ENCODE measurements at places on chromosomes 6 and 20. TPM values are rescaled to one million over a fixed set of nuclear protein-coding genes. Genes with fewer than 3 reads are reported as not detected.

GRCh38 chr20:46640044-46640443 is 11.2 kb downstream of the SLC13A3 start:
- no peak for DNase-seq

GRCh38 chr6:100459592-100460184 is 5.0 kb downstream of the SIM1 start:
- no peak for DNase-seq

DNA sequence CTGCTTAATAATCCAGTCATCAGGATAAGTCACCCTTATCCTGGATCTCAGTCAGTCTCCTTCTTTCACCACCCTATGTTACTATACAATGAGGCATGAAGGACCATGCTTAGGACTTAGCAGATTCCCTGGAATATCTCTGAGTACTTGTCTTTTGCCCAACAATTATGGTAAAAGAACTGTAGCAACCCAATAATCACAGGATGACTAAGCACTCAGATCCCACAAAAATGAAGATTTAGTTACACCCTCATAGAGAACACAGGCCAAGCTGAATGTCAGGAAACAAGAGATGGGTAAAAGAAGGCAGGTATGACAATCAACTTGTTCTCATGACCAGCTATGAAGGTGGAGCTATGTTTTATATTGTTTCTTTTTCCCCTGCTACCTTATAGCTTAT is 91.4 kb downstream of the EDN1 start:
- DNase-seq = no peak

- no peak for DNase-seq
Measured at GRCh38 chr20:24096264-24096663, 107.7 kb upstream of the GGTLC1 start.

DNA sequence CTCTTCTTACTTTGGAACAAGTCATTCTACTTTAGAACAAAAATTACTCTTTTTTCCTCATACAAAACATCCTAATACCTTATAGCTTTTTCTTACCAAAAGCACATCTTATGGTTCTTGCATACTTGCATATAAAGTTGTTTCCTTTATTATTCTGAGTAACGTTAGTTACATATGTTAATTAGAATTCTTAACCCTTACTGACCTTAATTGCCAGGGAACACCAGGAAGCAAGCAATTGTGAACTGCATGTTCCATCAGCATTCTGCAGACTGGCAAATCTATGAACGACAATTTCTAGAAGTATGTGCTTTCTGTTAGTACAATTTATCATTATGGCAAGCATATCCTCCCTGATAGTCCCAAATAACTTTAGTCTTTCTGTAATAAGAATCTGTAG is 831.0 kb downstream of the C6orf118 start:
- DNase-seq = no peak

- DNase-seq = no peak
Measured at GRCh38 chr20:13286052-13286451, 65.0 kb downstream of the ISM1 start.

GRCh38 chr20:52869698-52870501 is 102.3 kb upstream of the TSHZ2 start:
- no peak for DNase-seq

DNA sequence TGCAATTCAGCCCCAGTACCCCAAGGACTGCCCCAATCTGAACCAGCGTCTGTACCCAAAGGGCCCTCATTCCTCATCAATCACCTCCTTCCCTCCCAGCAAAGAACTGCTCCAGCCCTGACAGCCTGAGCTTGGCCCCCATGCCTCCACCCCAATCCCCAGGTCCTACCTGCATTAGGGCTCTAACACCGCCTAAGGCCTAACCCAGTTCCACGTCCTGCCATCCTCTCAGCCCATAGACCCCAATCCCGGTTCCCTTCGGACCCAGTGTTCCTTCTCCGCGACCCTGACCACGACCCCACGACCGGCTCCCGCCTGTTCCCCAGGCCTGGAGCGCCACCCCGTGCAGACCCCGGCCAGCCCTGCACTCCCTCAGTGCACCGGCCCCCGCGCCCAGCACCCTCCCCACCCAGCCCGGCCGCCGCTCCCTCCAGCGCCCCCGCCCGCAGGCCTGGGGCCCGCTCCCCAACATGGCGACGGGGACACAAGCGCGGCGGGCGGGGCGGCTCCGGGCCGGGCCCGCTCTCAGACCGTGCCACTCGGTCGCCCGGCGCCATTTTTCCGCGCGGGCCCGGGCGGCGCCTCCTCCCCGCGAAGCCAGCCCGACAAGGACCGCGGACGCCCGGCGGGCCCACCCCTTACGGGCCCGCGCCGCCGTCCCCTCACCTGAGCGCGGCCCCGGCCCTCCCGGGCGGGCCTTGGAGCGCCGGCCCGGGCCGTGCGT is 483 bp downstream of the NCOA6 start:
- DNase-seq = peak; percentile 64

DNA sequence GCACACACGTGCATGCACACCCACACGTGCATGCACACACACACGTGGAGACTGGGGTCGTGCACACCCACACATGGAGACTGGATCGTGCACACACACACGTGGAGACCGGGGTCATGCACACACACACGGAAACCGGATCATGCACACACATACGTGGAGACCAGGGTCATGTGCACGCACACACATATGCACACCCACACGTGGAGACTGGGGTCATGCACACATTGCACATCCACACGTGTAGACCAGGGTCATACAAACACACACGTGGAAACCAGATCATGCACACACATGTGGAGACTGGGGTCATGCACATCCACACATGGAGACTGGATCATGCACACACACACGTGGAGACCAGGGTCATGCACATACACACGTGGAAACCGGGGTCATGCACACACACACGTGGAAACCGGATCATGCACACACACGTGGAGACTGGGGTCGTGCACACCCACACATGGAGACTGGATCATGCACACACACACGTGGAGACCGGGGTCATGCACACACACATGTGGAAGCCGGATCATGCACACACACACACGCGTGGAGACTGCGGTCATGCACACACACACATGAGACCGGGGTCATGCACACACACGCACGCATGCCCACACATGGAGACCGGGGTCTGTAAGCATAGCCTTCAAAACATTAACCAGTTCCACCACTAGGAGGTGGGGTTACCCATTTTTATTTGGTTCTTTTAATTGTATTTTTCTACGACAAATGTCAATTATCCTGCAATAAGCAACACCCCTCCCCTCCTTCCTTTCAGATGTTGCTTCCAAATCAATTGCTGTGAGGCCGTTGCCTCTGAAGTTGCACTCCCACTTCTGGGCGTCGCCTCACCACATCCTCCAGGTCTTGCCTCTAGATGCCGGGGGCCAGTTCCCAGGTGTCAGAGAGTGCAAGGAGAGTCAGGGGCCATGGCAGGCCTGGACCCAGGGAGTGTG is 95.8 kb downstream of the TMEM242 start:
- DNase-seq = peak; percentile 48

- no peak for DNase-seq
Measured at GRCh38 chr6:117034971-117035370, 157.9 kb downstream of the RFX6 start.

DNA sequence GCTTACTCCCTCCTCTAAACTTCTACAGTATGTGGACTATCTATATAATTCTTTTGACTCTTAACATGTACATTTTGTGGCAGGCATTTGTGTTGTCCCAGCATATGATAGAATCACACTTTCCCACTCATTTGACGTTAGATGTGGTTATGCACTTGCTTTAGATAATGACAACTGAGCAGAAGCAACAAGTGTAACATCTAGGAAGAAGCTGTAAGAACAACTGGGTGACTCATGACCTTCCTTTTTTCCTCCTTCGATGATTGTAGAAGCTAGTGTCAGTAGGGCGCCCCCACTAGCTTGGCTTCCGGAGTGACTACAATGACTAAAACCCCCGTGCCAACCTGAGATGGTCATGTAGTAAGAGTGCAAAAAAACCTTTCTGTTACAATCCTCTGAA is 74.6 kb upstream of the CEP85L start:
- no peak for DNase-seq

DNA sequence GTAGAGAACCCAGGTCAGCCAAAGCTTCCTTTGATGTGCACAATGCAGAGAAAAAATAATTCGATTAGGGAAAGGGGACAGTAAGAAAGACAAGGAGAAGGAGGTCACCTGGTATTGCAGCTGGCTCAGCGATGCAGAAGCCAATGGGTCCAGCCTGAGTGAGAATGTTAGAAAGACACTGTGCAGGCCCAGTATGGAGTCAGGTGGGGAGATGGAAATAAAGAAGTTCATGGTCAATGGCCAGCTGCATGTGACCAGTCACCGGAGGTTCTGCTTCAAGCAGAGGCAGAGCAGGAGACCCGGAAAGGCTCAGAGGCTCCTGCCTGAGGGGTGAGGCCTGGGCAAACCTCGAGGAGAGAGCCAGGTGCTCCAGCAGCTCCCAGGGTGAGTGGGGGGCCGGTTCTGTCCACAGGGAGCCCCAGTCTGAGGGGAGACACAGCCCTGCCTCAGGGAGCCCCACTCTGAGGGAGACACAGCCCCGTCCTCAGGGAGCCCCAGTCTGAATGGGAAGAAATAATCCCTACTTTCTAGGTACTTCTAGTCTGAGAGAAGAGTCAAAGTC is 51.3 kb downstream of the LRFN2 start:
- no peak for DNase-seq

DNA sequence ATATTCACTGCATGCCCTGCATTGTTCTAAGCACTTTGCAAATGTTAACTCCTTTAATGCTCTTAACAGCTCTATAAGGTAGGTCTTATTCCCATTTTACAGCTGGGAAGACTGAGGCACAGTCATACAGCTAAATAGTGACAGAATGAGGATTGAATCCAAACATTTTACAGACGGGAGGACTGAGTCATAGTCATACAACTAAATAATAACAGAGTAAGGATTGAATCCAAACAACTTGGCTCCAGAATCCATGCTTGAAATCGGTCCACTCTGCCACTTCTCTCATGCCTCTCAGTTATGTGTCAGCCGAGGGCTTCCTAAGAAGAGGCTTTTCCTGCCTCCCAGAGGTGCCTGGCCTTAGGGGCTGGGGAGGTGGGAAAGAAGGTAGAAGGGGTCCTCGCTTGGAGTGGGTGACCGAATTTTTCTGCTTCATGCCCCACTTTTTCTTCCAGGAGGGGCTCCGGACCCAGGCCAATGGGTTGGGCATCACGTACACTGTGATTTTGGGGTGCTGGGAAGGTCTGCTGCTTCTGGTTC is 137.4 kb upstream of the RNF24 start:
- no peak for DNase-seq

GRCh38 chr6:33417128-33417902 is 592 bp downstream of the CUTA start:
- peak; percentile 60 for DNase-seq

Gene ARHGAP40
- not detected for total RNA-seq

Gene TMEM30A
- 87.0 TPM for total RNA-seq

Gene FAXC
- 25.8 TPM for total RNA-seq
